ENCODE measurements at places on chromosomes 4 and X. TPM values are rescaled to one million over a fixed set of nuclear protein-coding genes. Genes with fewer than 3 reads are reported as not detected.
A peak's percentile ranks its signal among the peaks of the same experiment; 100 is the strongest.

SMIM31 gene
- polyA plus RNA-seq = not detected

MAGEA4 gene
- 0.19 TPM for polyA plus RNA-seq

FAAH2 gene
- polyA plus RNA-seq = 0.23 TPM

SHOX gene
- not detected for polyA plus RNA-seq

MAGED1 gene
- polyA plus RNA-seq = 189 TPM

- no peak overlapping the region for H3K4me3 ChIP-seq
- H3K27ac ChIP-seq = no peak overlapping the region
- no peaks in the 10 kb centered on the region for H3K27me3 ChIP-seq
- DNase-seq = no peak
- H3K4me1 ChIP-seq = no peaks in the 10 kb centered on the region
- no peaks in the 10 kb centered on the region for H3K36me3 ChIP-seq
Observed at GRCh38 chrX:134607523-134607922, 50.7 kb downstream of the PLAC1 start.

GRCh38 chr4:41156574-41156973 lies 57.8 kb downstream of the APBB2 start:
- H3K36me3 ChIP-seq = no peaks in the 10 kb centered on the region
- H3K27ac ChIP-seq = peak overlapping the region; percentile 93
- peaks cover 7% of the 10 kb centered on the region for H3K4me1 ChIP-seq
- no peak for DNase-seq

DNA sequence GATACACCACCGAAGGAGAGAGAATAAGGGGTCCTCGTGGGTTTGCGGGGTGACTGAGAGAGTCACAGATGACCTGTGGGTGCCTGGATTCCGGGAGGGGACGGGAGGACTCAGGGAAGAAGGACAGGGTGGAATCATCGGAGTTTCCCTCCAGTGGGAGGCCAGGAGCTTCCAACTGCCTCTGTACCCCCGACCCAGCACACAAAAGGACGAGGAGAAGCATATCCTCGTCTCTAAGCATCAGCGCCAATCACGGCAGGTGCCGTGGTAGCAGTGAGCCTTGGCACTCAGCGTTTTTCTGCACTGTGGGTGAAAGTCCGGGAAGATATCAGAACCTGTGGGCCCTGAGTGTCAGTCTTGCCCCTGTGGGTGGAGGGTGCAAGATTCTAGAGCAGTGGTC lies 62.0 kb downstream of the ASMT start:
- no peak overlapping the region for H3K27ac ChIP-seq
- no peak for DNase-seq
- H3K36me3 ChIP-seq = no peaks in the 10 kb centered on the region
- no peaks in the 10 kb centered on the region for H3K4me1 ChIP-seq
- H3K4me3 ChIP-seq = no peak overlapping the region

- H3K36me3 ChIP-seq = no peaks in the 10 kb centered on the region
- peak; percentile 84 for DNase-seq
- no peaks in the 10 kb centered on the region for H3K27me3 ChIP-seq
- H3K4me1 ChIP-seq = no peaks in the 10 kb centered on the region
- no peak overlapping the region for H3K27ac ChIP-seq
Observed at GRCh38 chr4:6308899-6309643, 39.4 kb downstream of the WFS1 start.

- H3K27ac ChIP-seq = 0 out of 2 replicates have a peak overlapping the region, but pooled peaks have one; percentile 16
- H3K27me3 ChIP-seq = no peaks in the 10 kb centered on the region
- peaks cover 46% of the 10 kb centered on the region for H3K4me1 ChIP-seq
- DNase-seq = no peak
- no peaks in the 10 kb centered on the region for H3K36me3 ChIP-seq
Observed at GRCh38 chrX:139825618-139826017, 107.2 kb downstream of the ATP11C start.

DNA sequence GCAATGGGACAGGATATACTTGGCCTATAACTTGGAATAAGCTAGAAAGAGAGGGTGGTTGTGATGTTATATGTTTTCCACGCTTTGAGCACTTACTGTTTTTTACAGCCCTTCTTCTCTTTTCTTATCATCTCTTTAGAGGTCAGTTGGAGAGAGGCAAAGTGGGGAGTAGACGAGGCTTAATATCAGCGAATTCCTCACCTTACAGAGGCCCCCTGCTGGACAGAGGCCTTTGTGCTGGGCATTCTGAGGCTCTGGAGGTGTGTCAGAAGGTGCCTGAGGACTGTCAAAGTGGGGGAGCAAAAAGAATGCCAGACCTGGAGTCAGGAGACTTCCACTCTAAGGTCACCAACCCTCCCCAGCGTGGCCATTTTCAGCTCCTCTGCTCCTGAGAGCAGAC lies 42.5 kb downstream of the MAMLD1 start:
- H3K27me3 ChIP-seq = no peaks in the 10 kb centered on the region

DNA sequence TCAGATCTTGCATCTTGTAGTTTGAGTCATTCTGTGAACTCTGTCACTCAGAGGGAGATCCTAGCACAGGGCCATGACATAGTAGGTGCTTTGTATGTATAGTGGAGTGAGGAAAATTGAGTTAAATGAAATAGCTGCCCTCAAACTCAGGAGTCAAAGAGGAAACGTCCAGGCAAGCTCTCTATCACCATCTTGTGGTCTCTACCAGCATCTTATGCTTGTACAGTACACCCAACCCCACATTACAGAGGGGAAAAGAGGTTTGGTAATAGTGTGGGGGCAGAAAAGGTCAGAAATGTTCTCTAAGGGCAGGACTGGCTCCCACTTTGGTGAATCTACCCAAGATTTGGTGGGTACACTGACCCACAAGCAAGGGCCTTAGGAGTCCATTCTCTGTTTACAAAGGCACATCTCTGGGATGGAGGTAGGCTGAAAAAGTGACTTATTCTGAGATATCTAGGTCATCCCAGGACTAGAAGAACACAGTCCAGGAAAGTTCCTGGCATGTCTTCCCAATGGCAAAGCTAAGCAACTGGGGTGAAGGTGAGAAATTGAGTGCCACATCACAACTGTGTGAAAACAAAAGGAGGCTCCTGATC lies 131.8 kb downstream of the OR13H1 start:
- 0 out of 2 replicates have a peak, but pooled peaks cover 4% of the 10 kb centered on the region for H3K27me3 ChIP-seq
- no peaks in the 10 kb centered on the region for H3K4me1 ChIP-seq
- H3K36me3 ChIP-seq = no peaks in the 10 kb centered on the region
- H3K4me3 ChIP-seq = no peak overlapping the region
- H3K27ac ChIP-seq = no peak overlapping the region
